ENCODE measurements at places on chromosomes 11 and 22.

- no peak for DNase-seq
Observed at GRCh38 chr11:61098778-61099177, 3.5 kb upstream of the CD5 start.

GRCh38 chr22:44665115-44665514 is 36.9 kb upstream of the PRR5 start:
- no peak for DNase-seq

DNA sequence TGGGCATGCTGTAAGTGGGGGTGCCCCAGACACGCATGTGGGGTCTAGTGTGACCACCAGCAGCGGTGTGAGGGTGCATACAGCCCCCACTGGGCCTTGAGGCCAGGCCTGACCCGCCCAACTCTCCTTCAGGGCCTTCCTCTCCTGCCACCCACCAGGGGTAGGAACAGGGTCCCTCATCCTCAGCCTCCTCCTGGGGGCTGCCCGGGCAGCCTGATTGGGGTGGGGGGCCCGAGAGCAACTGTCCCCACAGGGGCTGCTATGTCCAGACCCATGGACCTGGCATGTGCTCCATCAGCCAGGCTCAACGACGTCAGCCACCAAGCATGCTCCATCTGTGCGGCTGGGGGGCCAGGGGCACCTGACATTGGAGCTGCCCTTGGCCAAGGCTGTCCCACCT is 27.2 kb downstream of the RTN4R start:
- no peak for DNase-seq

GRCh38 chr11:9750551-9750950 is 86.7 kb downstream of the SWAP70 start:
- DNase-seq: no peak

GRCh38 chr11:66845876-66846212 is 2.6 kb downstream of the RCE1 start:
- DNase-seq: no peak

DNA sequence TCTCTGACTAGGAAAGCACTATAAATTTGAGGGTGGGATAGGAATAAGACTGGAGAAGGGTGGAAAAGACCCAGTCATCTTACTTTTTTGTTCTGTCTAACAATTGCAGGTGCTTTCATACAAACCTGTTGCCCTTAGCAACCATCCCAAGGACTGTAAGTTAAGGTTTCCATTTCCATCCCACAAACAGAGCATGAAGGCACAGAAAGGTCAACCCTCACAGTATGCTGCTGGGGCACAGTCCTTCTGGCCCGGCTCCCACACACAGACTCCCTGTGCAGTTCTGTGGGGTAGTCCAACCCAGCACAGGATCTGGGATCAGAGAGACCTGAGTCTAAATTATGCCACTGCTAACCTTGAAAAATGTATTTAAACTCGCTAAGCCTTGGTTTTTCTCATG is 38.4 kb upstream of the ETS1 start:
- DNase-seq: no peak

All from HAP-1 (cell line).